T-helper 2 cell (primary cell): ENCODE measurements at places on chromosomes 3 and 15.

GRCh38 chr3:13046569-13047274 is 26.5 kb downstream of the IQSEC1 start:
- no peak for DNase-seq

- DNase-seq: no peak
These were observed 858 bp downstream of the NTRK3 start for GRCh38 chr15:88255484-88256278.

DNA sequence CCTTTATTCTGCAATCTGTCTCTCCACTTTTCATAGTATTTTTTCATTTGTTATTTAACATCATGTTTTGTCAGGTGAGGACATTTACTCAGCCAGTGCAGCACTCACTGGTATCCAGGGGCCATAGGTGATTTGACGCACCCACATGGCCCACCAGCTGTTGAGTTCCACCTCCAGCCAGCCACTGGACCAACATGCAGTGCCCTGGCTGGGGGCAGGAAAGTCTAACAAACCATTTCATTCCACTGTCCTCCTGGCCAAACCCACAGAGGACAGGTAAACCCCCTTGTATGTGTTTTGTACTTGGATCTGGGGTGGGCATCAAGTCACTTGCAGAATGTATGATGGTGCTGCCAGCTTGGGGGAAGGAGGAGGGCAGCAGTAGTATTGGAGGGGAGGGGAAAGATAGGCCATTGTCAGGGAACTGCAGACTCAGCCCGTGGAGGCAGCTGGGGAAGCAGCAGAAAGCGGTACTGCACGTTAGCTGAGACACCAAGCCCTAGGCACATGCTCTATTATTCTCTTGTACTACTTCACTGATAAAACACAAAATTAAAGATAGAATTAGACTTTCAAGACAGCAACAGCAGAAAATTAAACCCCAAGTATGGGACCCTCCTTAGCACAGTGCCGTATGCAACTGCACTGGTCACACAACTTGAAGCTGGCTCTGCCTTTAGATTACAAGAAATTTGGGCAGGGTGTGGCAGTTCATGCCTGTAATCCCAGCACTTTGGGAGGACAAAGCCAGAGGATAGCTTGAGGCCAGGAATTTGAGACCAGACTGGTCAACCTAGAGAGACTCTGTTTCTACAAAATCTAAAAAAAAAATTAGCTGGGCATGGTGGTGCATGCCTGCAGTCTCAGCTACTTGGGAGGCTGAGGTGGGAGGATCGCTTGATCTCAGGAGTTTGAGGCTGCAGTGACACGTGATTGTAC is 15.4 kb upstream of the RPL24 start:
- no peak for DNase-seq

DNA sequence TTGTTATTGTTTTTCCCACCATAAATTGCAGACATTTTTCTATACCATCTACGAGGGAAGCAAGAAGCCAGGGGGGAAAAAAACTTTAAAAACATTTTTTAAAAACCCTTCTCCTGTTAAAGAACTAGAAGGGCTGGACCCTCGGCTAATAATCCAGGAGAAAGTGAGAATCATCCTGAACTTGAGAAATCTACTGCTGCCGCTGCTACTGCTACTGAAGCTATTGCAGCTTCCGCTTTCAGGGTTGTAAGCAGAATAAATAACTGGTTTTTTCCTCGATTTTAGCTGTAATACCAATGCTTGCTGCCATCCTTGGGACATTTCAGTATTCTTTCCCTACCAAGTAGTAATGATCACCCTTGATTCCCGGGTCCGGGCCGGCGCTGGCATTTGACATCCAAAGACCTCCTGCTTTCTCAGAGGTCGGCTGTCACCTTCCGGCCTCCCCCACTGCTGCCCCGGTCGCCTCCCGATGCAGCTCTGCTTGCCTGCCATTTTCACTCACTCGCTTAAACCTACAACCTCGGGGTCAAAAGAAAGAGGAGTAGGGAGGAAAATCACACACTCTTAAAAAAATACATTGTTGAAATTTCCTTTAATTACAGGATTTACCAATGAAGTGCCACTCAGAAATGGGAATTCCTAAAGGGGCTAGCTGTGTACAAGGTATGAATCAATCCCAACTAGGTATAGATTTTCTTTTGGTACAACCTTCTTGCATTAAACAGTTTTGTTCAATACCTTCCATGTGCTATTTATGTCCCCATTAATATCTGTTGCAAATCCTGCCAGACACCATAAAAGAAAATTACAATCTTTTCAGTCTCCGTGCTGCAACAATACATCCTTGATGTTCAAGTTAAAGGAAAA is 674 bp upstream of the MECOM start:
- DNase-seq: no peak

- DNase-seq: no peak
These were observed 6.0 kb downstream of the DIPK2A start for GRCh38 chr3:143977341-143978262.

DNA sequence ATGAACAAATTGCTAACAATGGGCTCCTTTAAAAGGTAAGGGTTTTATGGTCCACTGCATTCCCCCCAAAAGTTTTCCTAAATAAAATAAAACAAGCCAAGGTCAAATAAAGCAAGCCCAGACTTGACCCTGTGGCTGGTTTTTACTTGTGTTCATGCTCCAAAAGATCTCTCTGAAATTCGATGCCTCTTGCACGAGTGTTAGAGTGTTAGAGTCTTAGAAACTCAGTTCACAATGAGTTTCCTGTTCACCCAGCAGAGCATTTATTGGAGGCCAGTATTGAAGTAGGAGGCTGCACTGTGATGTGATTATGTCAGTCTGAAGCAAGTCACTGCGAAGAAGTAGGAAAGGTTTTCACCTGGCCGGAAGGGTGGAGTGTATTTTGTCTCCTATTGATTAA is 59.9 kb upstream of the LRTM1 start:
- no peak for DNase-seq

- peak; percentile 7 for DNase-seq
These were observed 352.4 kb upstream of the ARHGEF26 start for GRCh38 chr3:153768561-153769469.

GRCh38 chr3:110894574-110894973 is 177.0 kb upstream of the NECTIN3 start:
- DNase-seq: no peak

DNA sequence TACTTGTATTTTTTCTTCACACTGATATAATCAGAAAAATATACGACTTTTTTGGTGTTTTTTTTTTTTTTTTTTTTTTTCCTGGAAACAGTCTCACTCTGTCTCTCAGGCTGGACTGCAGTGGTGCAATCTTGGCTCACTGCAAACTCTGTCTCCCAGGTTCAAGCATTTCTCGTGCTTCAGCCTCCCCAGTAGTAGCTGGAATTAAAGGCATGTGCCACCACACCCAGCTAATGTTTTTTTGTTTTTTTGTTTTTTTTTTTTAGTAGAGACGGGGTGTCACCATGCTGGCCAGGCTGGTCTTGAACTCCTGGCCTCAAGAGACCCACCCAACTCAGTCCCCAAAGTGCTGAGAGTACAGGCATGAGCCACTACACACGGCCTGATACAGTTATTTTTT is 20.8 kb upstream of the DNAAF4 start:
- no peak for DNase-seq

DNA sequence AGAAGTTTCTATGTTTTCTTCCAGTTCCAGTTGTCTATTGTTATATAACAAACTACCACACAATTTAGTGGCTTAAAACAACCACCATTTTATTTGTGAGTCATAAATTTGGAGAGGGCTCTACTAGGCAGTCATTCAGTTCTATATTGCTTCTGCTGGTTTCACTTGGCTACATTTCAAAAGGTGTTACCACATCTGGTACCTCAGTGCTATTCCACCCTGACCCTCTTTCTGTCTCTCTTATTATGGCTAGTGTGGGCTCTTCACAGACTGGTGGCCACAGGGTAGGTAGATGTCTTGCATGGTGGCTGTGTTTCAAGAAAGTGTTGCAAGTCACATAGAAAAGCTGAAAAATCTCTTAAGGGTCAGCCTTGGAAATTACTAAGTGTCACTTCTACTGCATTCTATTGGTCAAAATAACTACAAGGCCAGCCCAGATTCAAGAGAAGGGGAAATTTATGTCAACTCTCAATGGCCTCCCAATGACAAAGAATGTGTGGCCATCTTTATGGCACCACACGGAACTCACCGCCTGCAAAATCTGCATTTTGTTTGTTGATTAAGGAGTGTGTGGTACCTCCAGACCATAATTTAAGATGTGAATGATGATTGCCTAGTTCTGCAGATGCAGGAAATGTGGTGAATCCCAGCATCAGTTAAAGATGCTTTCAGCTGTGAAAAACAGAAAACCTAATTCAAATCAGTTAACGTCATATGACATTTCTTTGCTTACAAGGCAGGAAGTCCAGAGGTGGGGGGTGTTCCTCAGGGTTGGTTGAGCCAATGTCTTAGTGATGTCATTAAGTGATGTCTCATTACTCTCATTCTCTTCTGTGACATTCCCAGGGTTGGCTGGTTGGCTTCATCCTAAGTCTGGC is 105.8 kb upstream of the RASGRP1 start:
- DNase-seq: peak; percentile 63

- no peak for DNase-seq
These were observed 193.0 kb upstream of the TPM1 start for GRCh38 chr15:62849316-62850106.

DNA sequence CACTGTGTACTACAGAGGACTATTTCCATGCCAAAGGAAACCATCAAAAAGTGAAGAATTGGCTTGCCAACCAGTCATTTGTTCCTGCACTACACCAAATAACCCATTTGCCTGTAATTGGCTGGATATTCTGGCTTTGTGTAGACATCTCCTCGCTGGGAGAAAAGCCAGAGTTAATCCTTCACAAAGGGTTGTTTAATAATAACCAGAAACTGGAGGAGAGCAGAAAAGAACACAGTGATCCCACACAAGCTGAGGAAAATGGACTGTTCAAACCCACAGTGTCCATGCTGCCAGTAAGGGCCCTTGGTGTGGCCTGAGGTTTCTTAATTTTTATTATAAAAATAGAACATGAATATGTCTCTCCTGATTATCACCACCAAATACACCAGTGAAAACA is 294.0 kb downstream of the RORA start:
- no peak for DNase-seq

DNA sequence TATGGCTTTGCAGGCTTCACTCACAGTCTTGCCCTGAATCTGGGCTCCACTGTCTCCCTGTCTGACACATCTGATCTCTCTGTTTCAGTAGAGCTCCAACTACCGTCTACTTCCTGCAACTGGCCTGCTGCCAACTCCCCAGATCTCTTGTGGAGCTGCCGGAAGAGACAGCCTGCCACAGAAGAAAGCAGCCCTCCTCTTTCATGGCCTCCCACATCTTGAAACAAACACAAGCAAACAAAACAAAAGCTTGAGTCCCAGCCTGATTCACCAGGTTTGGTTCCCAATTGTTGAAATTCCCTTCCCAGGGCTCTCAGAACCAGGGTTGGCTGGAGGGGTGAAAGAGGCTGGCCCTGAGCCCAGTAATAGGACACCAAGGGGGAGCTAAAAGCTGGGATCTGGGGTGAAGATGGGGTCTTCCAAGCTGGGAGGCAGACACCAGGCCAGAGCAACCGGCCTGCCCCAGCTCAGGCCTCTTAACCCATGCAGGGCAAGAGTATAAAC is 55.3 kb upstream of the CA12 start:
- DNase-seq: peak; percentile 51

DNA sequence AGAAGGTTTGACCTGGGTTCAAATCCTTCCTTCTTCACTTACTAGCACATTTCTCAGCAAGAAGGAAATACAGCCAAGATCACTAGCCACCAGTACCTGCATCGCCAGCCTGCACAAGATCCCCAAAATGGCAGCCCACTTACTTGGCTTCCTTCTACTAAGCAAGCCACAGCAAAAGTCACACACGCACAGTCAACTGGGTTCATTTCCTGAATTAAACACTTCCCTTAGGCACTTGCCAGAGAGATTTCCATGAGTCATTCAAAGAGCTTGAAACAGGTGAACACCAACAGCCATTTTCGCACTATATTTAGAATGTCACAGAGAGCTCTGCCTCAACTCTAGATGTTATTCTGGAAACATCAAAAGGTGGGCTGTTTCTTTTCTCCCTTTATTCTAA is 42.6 kb downstream of the MGLL start:
- DNase-seq: no peak

DNA sequence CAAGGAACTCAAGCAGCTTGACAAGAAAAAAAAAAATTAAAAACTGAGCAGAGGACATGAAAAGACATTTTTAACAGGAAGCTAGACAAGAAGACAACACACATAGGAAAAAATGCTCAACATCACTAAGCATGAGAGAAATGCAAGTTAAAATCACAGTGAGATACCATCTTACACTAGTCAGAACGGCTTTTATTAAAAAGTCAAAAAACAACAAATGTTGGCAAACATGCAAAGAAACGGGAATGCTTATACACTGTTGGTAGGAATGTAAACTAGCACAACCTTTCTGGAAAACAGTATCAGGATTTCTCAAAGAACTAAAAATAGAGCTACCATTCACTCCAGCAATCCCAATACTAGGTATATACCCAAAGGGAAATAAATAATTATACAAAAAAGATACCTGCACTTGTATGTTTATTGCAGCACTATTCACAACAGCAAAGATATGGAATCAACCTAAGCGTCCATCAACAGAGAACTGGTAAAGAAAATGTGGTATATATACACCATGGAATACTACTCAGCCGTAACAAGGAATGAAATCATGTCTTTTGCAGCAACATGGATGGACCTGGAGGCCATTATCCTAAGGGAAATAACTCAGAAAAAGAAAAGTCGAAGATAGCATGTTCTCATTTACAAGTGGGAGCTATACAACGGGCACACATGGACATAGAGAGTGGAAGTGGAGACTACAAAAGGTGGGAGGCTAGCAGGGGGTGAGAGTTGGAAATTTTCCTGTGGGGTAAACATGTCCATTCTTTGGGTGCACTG is 5.2 kb downstream of the GOLIM4 start:
- DNase-seq: no peak

- no peak for DNase-seq
These were observed 28.8 kb upstream of the SHC4 start for GRCh38 chr15:48992545-48992944.

GRCh38 chr3:188947401-188948280 is 224.1 kb upstream of the TPRG1 start:
- no peak for DNase-seq

GRCh38 chr15:53962646-53963561 is 15.3 kb upstream of the UNC13C start:
- no peak for DNase-seq

DNA sequence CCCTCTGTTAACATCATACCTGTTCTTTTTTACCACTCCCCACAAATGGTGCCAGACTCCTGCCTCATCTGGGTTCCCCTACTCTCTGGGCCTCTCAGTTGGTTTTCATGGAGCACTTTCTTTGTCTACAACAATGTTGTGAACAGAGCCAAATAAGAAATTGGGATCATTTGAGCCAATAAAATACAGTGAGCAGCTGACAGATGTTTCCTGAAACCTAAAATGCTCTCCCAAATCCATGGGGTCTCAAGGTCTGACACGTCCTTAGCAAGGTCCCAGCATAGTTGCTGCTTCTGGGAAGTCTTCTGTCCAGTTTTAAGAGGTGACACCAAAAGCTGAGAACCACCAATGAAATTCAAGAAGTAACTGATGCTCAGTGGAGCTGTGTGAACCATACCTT is 1.7 kb downstream of the NMNAT3 start:
- DNase-seq: no peak

- no peak for DNase-seq
These were observed 98.9 kb upstream of the MME start for GRCh38 chr3:154981201-154981600.
